PC-3 (cell line): ENCODE measurements at places on chromosomes 7 and 10. TPM values are rescaled to one million over a fixed set of nuclear protein-coding genes. Genes with fewer than 3 reads are reported as not detected.

Gene CALCR
- total RNA-seq, result not detected in 2 replicates

Gene PSD
- total RNA-seq, result 0.22 and 0.23 TPM in 2 replicates

GRCh38 chr10:61859786-61860185 is 41.7 kb upstream of the ARID5B start:
- H3K4me3 ChIP-seq, result no peak overlapping the region
- H3K36me3 ChIP-seq, result no peaks in the 10 kb centered on the region
- DNase-seq, result peak; percentile 62
- H3K4me1 ChIP-seq, result 0 out of 2 replicates have a peak, but pooled peaks cover 6% of the 10 kb centered on the region
- H3K27ac ChIP-seq, result no peak overlapping the region
- H3K27me3 ChIP-seq, result no peaks in the 10 kb centered on the region

- H3K27me3 ChIP-seq, result no peaks in the 10 kb centered on the region
- no peak for DNase-seq
- H3K4me1 ChIP-seq, result no peaks in the 10 kb centered on the region
These were observed 77.6 kb upstream of the IMMP2L start for GRCh38 chr7:111639934-111640333.

- H3K4me3 ChIP-seq, result no peak overlapping the region
- no peak for DNase-seq
- no peaks in the 10 kb centered on the region for H3K36me3 ChIP-seq
- peaks cover 61% of the 10 kb centered on the region for H3K4me1 ChIP-seq
These were observed 50.6 kb upstream of the SMNDC1 start for GRCh38 chr10:110355141-110355831.

- H3K4me1 ChIP-seq, result no peaks in the 10 kb centered on the region
- no peak overlapping the region for H3K27ac ChIP-seq
- DNase-seq, result no peak
- no peaks in the 10 kb centered on the region; the same call in 1 of the 2 replicates for H3K36me3 ChIP-seq
These were observed 156.1 kb upstream of the TRIM24 start for GRCh38 chr7:138304071-138304320.

- peaks cover 90% of the 10 kb centered on the region for H3K27me3 ChIP-seq
- no peak overlapping the region for H3K27ac ChIP-seq
- no peaks in the 10 kb centered on the region for H3K36me3 ChIP-seq
- H3K4me3 ChIP-seq, result no peak overlapping the region
These were observed 11.4 kb downstream of the C10orf53 start for GRCh38 chr10:49690698-49691356.
